Aortic smooth muscle cell (primary cell): ENCODE measurements at places on chromosomes 16 and 17. TPM values are rescaled to one million over a fixed set of nuclear protein-coding genes. Genes with fewer than 3 reads are reported as not detected.

TMIGD1 gene
- not detected in 2 replicates for total RNA-seq

KRT9 gene
- not detected in 2 replicates for total RNA-seq

VAT1L gene
- total RNA-seq = 0.26 and 0.81 TPM in 2 replicates

SLC16A13 gene
- total RNA-seq = 0.12 and 0.13 TPM in 2 replicates

PMFBP1 gene
- total RNA-seq = under 0.01 and 0.06 TPM in 2 replicates

GPATCH8 gene
- 12.7 and 16.5 TPM in 2 replicates for total RNA-seq

MYADML2 gene
- under 0.01 TPM in 1 of 2 replicates, not detected in the other for total RNA-seq

ABCC12 gene
- not detected in 2 replicates for total RNA-seq

GHDC gene
- total RNA-seq = 19.7 and 21.4 TPM in 2 replicates

HEATR9 gene
- total RNA-seq = not detected in 2 replicates

CACNA1G gene
- total RNA-seq = 0.37 and 0.40 TPM in 2 replicates

PRR35 gene
- total RNA-seq = not detected in 2 replicates

BICDL2 gene
- 0.13 TPM in 1 of 2 replicates, not detected in the other for total RNA-seq

TMEM204 gene
- 60.6 and 93.8 TPM in 2 replicates for total RNA-seq

GUCY2D gene
- not detected in 2 replicates for total RNA-seq

PRKCB gene
- under 0.01 and 0.19 TPM in 2 replicates for total RNA-seq
